BE2C (cell line): ENCODE measurements at places on chromosomes 3 and 15.
A peak's percentile ranks its signal among the peaks of the same experiment; 100 is the strongest.

- DNase-seq, result no peak
These were observed 125.6 kb upstream of the TBL1XR1 start for GRCh38 chr3:177322881-177323280.

GRCh38 chr15:45919806-45920205 is 285.0 kb downstream of the SQOR start:
- DNase-seq, result no peak

GRCh38 chr15:97874139-97874538 is 86.4 kb upstream of the ARRDC4 start:
- DNase-seq, result no peak

DNA sequence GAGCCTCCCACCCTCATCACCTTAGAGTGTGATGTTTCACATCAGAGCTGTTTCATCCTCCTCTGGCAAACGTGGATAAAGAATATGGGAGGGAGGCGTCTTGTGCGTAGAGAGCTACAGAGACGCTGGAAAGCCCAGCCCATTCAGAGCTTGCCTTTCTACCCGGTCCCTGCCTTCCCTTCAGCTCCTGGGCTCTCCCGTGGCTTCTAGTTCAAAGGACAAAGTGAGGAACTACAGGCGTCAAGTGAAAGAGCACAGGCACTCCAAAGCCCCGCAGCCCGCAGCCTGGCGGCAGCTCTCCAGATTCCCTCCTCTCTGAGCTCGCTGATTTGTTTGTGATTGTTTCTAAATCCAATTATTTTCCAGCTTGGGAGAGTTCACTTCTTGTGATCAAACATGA is 197.1 kb upstream of the IGF1R start:
- DNase-seq, result no peak

DNA sequence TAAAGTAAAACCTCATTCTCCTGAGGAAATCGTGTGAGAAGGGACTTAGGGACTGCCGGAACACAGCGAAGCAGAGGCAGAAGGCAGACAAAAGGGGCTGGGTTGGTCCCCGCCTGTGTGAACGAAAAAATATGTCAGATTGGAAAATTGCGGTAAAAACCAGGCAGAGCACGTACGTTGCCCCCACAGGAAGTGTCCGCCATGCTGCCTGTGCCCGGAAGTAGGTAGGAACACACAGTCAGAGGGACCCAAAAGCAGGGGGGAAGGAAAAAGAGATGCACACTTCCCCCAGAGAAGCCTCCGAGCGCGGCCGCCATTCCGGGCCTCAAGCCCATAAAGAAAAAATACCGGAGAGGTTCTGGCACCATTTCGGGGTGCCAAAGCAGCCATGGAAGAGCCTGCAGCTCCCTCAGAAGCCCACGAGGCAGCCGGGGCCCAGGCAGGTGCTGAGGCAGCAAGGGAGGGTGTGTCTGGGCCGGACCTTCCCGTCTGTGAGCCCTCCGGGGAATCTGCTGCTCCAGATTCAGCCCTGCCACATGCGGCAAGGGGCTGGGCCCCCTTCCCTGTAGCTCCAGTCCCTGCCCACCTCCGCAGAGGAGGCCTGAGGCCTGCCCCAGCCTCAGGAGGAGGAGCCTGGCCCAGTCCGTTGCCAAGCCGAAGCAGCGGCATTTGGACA is at the start of gene MKRN3:
TSS of gene MKRN3 (plus strand) at position 280 of the 676 bp plus-strand sequence. CDS start at position 389, 109 bp downstream.
- DNase-seq, result no peak

- no peak for DNase-seq
These were observed 77.2 kb upstream of the TSC22D2 start for GRCh38 chr3:150330872-150331271.

DNA sequence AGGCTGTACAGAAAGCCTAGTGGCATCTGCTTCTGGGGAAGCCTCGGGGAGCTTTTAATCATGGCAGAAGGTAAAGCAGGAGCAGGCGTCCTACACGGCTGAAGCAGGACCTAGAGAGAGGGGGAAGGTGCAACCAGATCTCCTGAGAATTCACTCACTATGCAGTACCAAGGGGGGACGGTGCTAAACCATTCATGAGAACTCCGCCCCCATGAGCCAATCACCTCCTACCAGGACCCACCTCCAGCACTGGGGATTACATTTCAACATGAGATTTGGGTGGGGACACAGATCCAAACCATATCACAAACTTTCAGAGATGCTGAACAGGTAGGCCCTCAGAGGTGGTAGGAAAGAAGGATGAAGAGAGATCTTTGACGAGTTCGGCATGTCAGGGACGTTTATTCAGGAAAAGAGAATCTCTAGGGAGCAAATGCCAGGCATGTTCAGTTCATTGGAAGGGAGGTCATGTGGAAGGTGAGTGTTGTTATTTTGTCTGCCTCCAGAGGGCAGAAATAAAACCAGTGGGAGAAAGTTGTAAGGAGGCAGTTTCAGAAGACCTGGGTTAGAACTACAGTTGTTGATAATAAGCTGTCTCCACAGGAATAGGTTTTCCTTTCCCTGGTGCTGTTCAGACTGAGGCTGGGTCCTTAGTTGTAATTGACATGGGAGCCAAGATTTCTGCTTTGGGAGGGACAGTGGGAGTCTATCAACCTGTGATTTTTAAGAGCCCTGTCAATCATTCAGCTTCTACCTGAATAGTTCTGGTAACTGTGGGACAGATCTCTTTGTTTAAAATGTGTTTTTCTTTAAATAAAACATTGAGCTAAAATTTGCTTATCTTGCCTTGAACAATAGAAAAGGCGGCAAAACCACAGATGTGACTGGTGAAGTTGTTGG is 4.3 kb upstream of the FNDC3B start:
- DNase-seq, result peak; percentile 46
